MV-4-11 (cell line): ENCODE measurements at places on chromosomes 1 and 21.

DNA sequence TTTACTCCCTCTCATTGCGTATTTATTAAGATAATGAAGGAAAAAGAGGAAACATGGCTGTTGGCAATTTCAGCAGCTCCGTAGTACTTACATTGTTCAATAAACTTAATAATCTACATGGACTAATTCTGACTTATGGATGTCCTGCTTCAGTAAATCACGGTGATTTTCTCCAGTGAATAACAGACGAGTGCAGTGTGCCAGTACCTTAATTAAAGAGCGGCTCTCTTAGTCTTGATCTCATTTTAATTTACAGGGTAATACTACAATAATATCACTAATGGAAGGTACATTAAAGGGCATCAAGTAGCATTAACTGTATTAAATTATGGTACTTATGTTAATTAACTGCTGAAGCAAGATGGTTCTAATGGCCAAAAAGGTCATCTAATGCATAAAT, 187.2 kb downstream of the NTNG1 start:
- no peak for DNase-seq

- DNase-seq = no peak
Observed at GRCh38 chr1:55378582-55378981, 163.4 kb upstream of the USP24 start.

DNA sequence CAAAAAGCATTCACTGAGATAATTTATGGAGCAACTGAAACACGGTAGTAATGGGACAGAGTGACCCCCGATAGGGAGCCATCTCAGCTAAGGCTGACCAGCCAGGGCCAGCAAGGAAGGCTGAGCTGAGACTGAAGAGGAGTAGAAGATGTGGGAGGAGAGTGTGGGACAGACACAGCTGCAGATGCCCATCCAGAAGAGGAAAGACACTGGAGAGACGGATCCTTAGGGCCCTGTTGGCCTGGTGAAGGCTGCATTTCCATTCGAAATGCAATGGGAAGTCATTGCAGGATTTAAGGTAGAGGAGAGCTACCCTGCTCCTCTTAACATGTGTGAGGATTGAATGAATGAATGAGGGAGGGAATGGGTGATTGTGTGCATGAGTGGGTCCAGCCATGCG, 44.0 kb upstream of the LRP8 start:
- no peak for DNase-seq

GRCh38 chr1:208170252-208170651, 73.9 kb downstream of the PLXNA2 start:
- DNase-seq = no peak

DNA sequence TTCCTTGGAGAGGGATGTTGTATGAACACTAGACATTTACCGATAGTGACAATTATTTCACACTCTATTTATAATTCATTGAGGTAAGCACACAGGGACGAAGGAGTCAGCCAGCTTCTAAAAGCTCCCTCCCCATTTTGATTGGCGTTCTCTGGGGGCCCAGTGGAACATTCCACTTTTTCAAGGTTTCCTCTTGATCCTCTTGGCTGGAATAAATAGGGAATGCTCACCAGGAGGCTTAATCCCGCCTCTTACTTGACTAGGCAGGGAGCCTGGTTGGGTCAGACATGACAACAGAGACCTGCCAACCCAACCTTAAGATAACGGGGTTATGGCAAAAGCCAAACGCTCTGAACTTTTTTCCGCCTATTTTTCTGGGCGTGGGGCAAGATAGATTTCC, 974 bp downstream of the ACTN2 start:
- DNase-seq = no peak

GRCh38 chr1:216212826-216213225, 210.4 kb downstream of the USH2A start:
- DNase-seq = peak; percentile 47

DNA sequence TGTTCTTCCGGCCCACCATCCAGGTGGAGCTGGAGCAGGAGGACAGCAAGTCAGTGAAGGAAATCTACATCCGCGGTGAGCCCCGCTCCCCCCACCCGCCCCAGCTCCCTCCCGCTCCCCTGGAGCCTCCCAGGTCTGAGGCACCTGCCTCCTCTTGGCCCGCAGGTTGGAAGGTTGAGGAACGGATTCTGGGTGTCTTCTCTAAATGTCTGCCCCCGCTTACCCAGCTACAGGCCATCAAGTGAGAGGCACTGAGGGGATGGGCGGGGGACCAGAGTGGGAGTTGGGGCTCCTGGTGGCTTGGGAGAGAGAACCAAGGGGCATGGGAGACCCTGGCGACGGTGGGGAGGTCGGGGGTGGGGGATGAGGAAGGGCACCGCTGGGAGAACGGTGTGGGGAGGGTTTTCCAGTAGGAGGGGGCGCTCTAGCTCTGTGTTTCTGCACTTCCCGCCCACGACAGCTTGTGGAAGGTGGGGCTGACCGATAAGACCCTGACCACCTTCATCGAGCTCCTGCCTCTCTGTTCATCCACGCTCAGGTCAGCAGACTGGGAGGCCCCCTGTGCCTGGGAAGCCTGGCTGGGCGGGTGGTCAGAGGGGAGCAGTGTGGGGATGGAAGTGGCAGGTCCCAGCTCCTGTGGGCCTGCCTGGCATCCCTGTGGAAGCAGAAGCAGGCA, 4.2 kb downstream of the LRRC71 start:
- no peak for DNase-seq

DNA sequence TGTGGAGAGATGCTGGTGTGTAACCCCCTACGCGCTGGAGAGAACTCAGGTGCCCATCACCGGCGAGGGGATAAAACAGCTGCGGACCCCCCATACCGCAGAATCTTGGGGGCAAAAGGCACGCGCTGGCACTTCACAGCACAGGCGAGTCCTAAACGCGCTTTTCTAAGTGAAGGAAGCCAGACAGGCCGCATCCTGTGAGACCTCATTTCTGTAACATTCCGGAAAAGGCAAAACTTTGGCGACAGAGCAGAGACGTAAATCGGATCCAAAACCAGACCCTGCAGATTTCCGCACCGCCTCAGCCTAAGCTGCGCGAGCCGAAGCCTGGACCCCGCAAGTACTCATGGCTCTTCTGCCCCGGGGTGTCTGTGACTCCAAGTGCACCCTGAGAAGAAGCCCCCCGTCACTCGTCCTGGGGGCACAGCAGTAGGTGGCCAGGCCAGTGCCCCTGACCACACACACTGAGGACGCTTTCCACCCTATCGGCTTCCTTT, 60.9 kb downstream of the SLX9 start:
- no peak for DNase-seq

- peak; percentile 14 for DNase-seq
Observed at GRCh38 chr1:206514813-206515387, 7.6 kb downstream of the RASSF5 start.

- no peak for DNase-seq
Observed at GRCh38 chr1:33985656-33986055, 121.8 kb downstream of the HMGB4 start.

- no peak for DNase-seq
Observed at GRCh38 chr1:213162338-213162737, 111.3 kb downstream of the RPS6KC1 start.

DNA sequence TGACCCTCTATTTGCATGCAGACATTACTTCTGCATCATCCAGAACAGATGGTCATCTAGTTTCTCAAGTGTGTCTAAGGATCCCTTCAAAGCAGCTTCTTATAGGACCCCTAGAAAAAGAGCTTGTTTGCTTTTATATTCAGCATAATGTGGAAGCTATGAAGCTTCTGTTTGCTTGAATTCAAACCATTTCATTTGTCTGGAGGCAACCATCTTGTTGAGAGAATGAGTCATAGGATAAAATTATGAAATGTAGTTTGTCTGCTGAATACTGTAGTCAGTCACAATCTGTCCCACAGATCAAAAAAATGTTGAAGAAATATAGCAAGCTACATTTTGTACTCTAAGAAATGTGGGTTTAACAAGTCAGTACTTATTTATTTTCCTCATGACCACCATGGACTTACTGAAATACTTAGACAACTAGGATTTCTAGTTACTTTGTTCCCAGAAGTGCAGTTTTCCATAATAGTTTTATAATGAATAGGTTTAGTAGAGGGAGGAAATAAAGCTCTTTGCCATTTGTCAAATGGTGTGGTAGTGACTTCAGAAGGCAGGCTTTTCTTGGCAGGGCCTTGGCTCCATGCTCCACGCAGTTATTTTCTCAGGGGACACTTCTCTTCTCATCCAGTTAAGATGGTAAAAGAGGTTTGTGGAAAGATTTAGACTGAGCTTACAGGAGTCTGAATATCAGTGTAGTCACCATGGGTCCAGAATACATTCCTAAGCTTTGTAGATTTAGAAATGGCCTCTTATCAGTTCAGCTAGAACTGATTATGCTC, 74.8 kb upstream of the DEPDC1 start:
- no peak for DNase-seq

- no peak for DNase-seq
Observed at GRCh38 chr1:151799179-151800022, 5.8 kb downstream of the LINGO4 start.

- DNase-seq = no peak
Observed at GRCh38 chr1:39872698-39873097, 10.6 kb downstream of the TRIT1 start.

- DNase-seq = no peak
Observed at GRCh38 chr1:109530457-109531087, 9.1 kb upstream of the GPR61 start.

- no peak for DNase-seq
Observed at GRCh38 chr1:10796029-10796944, at the start of gene CASZ1. CASZ1 (minus strand) TSS chr1:10796646; CDS start chr1:10693889, 102,757 bp downstream.

- DNase-seq = no peak
Observed at GRCh38 chr1:93665015-93665414, 16.6 kb downstream of the BCAR3 start.

GRCh38 chr1:213669964-213670691, 317.6 kb upstream of the PROX1 start:
- no peak for DNase-seq

DNA sequence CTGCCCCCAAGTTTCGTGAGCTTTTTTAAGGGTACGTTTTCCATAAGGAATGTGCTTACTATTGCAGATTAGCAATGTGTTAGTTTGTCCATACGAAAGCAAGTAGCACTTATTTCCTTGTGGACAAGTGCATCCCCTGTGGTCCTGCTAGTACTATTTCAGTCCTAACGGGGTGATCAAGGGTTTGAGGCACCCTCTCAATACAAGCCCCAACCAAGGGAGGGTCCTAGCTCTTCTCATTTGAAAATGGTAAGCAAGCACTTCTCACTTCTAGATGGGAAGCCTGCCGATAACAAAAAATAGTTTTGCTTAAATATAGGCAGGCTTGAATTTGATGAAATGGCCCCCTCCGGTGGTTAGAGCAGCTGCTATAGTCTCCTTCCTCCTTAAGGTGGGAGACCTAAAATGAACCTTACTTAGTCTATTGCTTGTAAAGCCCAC, 64.0 kb upstream of the HMCN1 start:
- DNase-seq = peak; percentile 22

- DNase-seq = no peak
Observed at GRCh38 chr21:38714999-38715398, 90.7 kb upstream of the ETS2 start.

GRCh38 chr21:45407629-45408247, 2.8 kb downstream of the COL18A1 start:
- no peak for DNase-seq

GRCh38 chr1:209076688-209077087, 506.8 kb upstream of the CAMK1G start:
- no peak for DNase-seq

DNA sequence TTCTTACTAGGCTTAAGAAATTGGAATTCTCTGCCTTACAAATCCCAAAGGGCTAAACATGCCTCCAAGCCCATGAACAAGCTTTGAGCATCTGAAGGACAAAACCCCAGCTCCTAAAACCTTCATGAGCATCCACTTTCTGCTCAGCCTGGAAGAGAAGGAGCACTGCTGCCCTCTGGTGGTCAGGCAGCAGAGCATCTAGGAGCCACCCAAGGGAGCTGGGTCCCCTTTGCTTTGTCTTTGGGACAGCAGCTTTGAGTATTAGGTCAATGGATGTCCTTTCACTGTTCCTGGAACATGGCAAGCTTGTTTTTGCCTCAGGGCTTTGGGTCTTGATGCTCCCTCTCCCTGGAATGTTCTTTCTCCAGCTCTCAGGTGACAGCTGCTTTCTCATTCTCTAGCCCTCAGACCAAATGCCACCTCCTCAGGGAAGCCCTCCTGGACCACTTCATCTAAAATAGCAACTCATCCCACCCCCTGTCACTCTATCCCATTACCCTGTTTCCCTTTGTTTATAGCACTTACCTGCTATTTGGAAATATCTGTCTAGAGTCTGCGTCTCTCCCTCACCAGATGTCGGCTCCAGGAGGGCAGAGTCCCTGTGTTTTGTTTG, 25.7 kb downstream of the RAB7B start:
- DNase-seq = peak; percentile 67

GRCh38 chr1:85898861-85899260, 190.6 kb upstream of the ZNHIT6 start:
- DNase-seq = no peak

- no peak for DNase-seq
Observed at GRCh38 chr1:75132812-75133619, 1.2 kb upstream of the LHX8 start.

DNA sequence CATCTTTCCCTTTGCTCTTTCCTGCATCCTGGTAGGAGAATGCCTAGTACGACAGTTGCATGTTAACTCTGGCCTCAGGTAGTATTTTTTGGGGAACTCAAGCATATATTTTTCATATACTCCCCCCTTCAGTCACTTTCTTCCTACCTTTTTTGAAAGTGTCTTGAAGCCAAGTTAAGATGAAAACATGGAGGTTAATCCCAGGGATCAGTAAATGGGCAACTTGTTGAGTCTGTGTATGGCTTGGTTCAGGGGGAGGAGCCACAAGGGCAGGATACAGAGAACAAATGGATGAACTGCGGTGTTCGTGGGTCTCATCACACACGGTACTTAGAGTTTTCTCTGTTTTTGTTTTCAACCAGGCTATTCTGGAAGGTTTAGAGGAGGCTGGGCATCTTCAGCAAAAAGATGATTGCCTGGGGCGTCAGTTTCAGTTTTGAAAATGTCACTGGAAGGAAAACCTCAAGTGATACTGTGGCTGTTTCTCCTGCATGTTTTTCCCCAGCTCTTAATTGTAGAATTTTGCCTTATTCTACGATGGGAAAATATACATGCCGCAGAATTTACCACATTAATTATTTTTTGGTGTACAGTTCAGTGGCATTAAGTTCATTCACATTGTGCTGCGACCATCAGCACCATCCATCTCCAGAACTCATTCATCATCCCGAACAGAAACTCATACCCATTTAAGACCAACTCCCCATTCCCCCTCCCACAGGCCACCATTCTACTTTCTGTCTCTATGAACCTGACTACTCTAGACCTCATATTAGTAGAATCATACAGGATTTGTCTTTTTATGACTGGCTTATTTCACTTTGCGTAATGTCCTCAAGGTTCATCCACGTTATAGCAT, 71.5 kb downstream of the MAP10 start:
- no peak for DNase-seq

GRCh38 chr1:59815892-59816291, 1.1 kb downstream of the HOOK1 start:
- DNase-seq = no peak

GRCh38 chr1:29364101-29364678, 127.9 kb downstream of the PTPRU start:
- DNase-seq = no peak

DNA sequence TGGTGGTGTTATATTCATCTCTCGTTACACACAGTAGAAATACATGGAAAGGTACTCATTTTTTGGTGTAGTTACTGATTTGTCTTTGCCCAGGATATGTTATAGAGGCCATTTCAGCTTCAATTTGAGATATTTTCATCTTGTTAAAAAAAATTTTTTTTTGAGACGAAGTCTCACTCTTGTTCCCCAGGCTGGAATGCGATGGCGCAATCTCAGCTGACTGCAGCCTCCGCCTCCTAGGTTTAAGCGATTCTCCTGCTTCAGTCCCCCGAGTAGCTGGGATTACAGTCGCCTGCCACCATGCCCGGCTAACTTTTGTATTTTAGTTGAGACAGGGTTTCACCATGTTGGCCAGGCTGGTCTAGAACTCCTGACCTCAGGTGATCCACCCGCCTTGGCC, 19.0 kb downstream of the MORC3 start:
- DNase-seq = no peak
